ENCODE measurements at places on chromosomes 13 and 19. TPM values are rescaled to one million over a fixed set of nuclear protein-coding genes. Genes with fewer than 3 reads are reported as not detected.

The ZNF780A gene
- 10.4 TPM for total RNA-seq

The RFC3 gene
- 8.4 TPM for total RNA-seq

The CYP2A7 gene
- not detected for total RNA-seq

The ITGBL1 gene
- not detected for total RNA-seq

The DCUN1D2 gene
- total RNA-seq: 23.0 TPM

The PCSK4 gene
- 1.3 TPM for total RNA-seq

The RDH8 gene
- not detected for total RNA-seq

The C19orf33 gene
- not detected for total RNA-seq

The FDX2 gene
- 3.5 TPM for total RNA-seq

The CLEC4M gene
- total RNA-seq: not detected

The LIM2 gene
- total RNA-seq: not detected

The PRR22 gene
- total RNA-seq: 3.5 TPM

The GAMT gene
- 6.7 TPM for total RNA-seq

The CYP4F2 gene
- total RNA-seq: not detected

The ZNF793 gene
- 4.5 TPM for total RNA-seq

The SWSAP1 gene
- 3.0 TPM for total RNA-seq

The LRRC4B gene
- total RNA-seq: not detected

The SPRY2 gene
- total RNA-seq: 0.37 TPM

The SLC10A2 gene
- not detected for total RNA-seq

All from CD4-positive, CD25-positive, alpha-beta regulatory T cell (primary cell).